ENCODE measurements at places on chromosomes 3 and 15.

DNA sequence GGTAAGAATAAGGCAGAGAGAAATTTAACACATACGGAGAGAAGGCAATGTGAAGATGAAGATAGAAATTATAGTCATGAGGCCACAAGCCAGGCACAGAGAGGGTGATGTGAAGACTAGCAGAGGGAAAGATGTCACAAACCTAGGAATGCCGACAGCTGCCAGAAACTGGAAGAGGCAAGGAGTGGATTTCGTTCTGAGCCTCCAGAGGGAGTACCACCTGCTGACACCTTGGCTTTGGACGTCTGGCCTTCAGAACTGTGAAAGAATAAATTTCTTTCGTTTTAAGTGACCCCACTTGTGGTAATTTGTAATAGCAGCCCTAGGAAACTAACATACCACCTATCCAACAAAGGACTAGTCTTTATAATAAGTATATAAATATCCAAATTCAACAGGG lies 5.0 kb upstream of the SGO1 start:
- no peak for DNase-seq

DNA sequence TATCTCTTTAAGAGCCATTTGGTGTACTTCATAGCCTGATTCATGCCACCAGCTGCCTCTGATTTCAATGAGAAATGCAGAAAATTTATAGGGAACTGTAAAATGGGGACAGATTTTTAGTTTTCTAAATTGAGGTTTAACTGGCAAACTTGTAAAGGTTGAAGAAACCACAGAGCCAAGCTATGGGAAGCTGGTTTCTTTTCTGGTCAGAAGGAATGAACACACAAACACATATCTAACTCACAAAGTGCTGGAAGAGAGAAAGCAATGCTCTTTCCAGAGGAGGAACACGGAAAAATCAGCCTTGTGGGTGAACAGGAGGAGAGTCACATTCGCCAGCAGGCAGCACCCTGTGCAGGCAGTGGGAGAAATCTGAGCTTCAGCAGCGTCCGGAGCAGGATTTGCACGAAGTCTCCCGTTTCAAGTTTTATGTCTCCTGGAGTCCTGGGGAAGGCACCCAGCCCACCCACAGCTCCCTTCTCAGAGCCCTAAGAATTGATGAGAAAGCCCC lies 481 bp downstream of the MASP1 start:
- no peak for DNase-seq

DNA sequence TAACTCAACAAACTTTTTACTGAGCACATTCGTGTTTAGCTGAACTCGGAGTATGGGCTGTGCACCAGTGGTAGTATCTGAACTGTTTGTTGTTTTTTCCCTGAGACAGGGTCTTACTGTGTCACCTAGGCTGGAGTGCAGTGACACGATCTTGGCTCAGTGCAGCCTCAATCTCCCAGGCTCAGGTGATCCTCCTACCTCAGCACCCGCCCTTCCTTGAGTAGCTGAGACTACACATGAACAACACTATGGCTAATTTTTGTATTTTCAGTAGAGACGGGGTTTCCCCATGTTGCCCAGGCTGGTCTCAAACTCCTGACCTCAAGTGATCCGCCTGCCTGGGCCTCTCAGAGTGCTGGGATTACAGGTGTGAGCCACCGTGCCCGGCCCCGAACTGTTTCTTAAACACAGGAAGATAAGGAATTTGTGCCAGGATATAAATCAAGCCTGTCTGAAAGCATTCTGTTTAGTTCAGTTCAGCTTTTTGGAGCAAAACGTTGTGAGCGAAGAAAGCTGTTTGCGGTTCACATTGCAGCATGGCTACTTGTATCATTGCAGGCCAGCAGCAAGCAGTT lies 40.4 kb upstream of the SKOR1 start:
- no peak for DNase-seq

- DNase-seq = no peak
These were observed 5.7 kb downstream of the PLEKHO2 start for GRCh38 chr15:64847448-64847847.

DNA sequence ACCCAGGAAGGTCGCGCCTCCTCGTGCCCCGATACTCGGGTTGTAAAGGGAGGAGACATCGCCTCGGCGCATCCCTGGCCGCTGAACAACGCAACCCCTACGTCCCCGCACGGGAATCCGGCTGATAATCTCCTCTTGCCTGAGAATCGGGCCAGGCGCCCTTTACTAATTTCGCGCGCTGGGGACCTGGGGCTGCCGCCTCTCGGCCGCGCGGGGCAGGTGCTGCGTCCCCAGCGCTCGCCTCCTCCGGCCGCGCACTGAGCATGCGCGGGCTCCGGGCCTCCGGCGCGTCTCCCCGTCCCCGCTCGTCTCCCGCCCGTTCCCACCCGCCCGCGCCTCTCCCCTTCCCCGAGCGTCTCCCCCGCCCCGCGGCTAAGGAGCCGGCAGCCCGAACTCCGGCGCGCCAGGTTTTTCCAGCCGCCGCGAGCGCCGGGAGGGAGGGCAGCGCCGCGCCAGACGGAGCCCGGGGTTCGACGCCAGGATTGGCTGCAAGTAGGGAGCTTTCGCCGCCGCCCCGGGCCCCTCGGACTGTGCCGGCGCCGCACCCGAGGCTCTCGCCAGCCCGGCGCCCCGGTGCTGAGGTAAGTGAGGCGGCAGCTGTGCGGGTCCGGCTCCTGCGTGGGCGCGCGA lies at the start of gene CNTN4:
Gene CNTN4, plus strand, starts transcription at position 469 of the 630 bp plus-strand sequence.
- DNase-seq = no peak

GRCh38 chr3:102163039-102163817 lies 271.6 kb upstream of the ZPLD1 start:
- DNase-seq = no peak

DNA sequence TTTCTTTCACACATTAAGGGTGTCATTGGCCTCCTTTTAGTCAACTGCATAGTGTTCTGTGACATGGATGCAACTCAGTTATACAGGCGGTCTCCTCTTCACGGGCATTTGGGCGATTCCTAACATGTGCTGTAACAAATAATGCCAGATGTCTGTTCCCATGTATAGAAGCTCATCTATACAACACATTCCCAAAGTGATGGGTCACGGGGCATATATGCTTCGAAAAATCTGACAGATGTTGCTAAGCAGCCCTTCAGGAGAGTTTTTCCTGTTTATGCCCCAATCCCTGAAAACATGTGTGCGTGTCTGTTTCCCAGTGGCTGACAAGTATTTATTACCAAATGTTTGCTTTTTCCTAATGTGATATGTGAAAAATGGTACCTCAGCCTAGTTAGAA lies 25.8 kb downstream of the LRRK1 start:
- no peak for DNase-seq

All from stimulated activated naive CD4-positive, alpha-beta T cell treated with Interleukin-2 at 50 U/mL for 16 hours (primary cell).